ENCODE measurements at places on chromosomes 13 and 19.

DNA sequence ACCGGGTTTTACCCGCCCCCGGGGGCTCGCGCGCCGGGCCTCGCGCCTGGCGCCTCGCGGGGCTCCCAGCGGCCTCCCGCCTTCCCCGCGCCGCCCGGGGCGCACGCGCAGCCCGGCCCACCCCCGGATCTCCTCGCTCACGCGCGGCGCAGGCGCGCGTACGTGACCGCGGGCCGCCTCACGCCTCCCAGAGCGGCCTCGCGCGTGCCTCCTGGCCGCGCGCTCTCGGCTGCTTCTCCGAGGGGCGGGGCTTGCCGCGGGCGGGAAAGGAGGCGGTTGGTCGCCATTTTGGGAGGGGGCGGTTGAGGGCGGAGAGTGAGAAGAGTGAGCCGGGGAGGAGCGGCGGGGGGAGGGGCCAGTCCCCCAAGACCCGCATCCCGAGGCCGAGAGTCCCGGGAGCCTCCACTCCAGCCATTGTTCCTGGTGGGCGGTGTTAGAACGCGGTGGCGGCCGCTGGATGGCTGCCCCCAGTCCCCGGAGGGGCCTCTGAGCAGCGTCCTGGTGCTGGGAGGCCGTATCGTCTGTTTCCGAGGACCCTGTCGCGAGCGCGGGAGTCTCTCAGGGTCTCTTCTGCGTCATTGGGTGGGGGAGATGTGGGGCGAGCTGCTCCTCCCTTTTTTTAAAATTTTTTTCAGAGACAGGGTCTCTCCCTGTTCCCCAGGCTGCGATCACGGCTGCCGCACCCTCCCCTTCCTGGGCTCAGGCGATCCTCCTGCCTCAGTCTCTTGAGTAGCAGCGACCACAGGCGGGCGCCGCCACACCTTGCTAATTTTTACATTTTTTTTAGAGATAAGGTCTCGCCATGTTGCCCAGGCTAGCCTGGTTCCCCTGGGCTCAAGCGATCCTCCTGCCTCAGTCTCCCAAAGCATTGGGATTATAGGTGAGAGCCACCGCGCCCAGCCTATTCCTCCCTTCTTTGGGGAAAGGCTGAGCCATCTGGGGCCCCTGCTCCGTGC is at the start of gene ZNF541:
TSS of gene ZNF541 (minus strand) at position 78 of the 956 bp plus-strand sequence. CDS start 17,292 bp downstream, outside the sequence.
- H3K27me3 ChIP-seq, result no peaks in the 10 kb centered on the region
- H3K4me3 ChIP-seq, result peak within 1 kb of the TSS; percentile 44
- peaks cover 19% of the 10 kb centered on the region for H3K4me1 ChIP-seq

DNA sequence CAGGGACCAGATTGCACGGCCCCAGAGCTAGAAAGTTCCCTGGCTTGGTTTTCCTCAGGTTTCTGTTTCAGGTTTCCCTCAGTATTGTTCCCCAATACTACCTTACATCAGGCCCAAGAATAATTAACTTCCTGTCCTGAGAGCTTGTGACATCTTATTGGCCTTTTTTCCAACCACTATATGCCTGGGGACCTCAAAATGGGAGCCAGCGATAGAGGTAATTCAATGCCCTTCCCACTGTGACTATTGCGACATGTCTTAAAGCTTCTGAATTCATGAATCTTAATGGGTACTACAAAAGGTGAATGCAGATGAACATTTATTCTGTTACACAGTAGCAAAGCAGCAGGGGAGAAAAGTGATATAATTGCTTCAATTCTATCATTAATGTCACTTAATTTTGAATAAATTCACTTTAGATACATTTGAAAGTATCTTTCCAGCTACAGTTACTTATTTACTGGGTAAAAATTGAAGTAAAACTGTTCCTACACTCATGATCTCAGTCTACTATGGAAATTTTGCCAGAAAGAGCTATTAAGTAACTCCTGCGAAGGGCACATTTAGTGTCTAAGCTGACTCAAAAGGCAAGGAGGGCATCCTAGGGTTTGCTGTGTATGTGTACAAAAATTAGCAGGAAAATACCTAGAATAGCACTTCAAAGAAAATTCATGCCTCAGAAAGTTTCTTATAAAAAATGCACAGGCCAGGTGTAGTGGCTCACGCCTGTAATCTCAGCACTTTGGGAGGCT is 4.1 kb downstream of the CRYL1 start:
- no peak overlapping the region for H3K4me3 ChIP-seq
- no peaks in the 10 kb centered on the region for H3K27me3 ChIP-seq
- no peak for ATAC-seq
- H3K27ac ChIP-seq, result no peak overlapping the region
- H3K4me1 ChIP-seq, result peaks cover 10% of the 10 kb centered on the region
- H3K36me3 ChIP-seq, result no peaks in the 10 kb centered on the region

- no peak overlapping the region for H3K4me3 ChIP-seq
- ATAC-seq, result no peak
- peaks cover 7% of the 10 kb centered on the region for H3K4me1 ChIP-seq
- peaks cover 21% of the 10 kb centered on the region for H3K27me3 ChIP-seq
- H3K27ac ChIP-seq, result no peak overlapping the region
These were observed 4.3 kb downstream of the ZSCAN1 start for GRCh38 chr19:58037927-58038687.

- H3K4me3 ChIP-seq, result peak overlapping the region; percentile 56
- peaks cover 8% of the 10 kb centered on the region for H3K36me3 ChIP-seq
- H3K27ac ChIP-seq, result no peak overlapping the region
- ATAC-seq, result no peak
These were observed 6.4 kb downstream of the LYL1 start for GRCh38 chr19:13095934-13096927.

DNA sequence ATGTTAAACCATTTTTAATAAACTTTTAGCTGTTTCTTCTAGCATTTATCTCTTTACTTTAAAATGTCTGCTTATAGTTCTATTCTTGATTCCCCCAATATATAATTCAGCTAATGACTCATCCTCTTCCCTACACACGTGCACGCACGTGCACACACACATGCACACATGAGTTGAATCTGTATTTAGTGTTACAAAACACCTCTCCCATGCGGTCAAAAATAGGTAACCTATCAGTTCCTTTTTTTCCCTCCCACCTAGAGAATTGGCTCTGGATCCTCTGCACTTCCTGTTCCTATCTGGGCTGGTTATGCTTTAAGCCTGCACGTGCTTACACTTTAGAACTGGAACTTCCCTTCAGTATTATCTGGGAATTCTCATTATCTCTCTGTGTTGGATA is 144.1 kb downstream of the PAN3 start:
- H3K4me3 ChIP-seq, result no peak overlapping the region
- peaks cover 93% of the 10 kb centered on the region for H3K36me3 ChIP-seq
- H3K4me1 ChIP-seq, result no peaks in the 10 kb centered on the region

DNA sequence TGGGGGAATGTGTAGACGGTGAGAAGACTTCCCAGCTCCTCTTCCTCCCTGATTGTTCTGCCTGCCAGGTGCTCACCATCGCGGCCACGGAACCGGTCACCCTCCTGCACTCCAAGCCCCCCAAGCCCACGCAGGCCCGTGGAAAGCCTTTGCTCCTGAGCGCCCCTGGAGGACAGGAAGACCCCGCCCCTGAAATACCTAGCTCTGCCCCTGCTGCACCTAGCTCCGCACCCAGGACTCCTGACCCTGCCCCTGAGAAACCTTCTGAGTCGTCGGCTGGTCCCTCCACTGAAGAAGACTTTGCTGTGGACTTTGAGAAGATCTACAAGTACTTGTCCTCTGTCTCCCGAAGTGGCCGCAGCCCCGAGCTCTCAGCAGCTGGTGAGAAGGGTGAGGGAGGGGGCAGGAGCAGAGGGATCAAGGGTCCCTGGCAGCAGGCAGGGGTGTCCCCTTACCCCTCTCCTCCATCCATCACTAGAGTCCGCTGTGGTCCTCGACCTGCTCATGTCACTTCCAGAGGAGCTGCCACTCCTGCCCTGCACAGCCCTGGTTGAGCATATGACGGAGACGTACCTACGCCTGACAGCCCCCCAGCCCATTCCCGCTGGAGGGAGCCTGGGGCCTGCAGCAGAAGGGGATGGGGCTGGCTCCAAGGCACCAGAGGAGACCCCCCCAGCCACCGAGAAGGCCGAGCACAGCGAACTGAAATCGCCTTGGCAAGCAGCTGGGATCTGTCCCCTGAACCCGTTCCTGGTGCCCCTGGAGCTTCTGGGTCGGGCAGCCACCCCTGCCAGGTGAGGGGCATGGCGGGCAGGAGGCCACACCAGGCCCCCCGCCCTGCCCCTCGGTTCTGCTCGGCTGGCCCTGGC is 2.1 kb downstream of the SNAPC2 start:
- no peak for ATAC-seq
- H3K27ac ChIP-seq, result no peak overlapping the region
- peak overlapping the region; percentile 84 for H3K4me3 ChIP-seq
- H3K36me3 ChIP-seq, result no peaks in the 10 kb centered on the region

DNA sequence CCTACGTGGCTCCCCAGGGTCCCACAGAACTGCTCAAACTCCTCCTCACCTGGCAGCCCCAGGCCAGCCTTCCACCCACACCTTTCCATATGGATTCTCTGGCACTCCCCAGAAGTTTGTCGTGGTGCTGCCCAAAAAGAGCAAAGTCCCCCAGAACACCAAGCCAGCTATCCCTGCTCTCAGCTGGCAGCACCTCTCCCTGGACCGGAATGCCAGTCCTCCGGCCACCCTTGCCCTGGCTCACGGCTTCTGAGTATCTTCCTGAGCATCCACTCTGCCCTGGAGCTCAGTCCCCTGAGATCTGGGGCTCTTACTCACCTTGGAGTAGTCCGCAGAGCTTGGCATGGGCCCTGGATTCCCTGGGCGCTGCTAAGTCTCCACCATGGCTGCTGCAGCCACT is 166.5 kb upstream of the ZNF507 start:
- no peak for ATAC-seq
- H3K27me3 ChIP-seq, result peaks cover 4% of the 10 kb centered on the region
- H3K27ac ChIP-seq, result no peak overlapping the region
- no peaks in the 10 kb centered on the region for H3K4me1 ChIP-seq

DNA sequence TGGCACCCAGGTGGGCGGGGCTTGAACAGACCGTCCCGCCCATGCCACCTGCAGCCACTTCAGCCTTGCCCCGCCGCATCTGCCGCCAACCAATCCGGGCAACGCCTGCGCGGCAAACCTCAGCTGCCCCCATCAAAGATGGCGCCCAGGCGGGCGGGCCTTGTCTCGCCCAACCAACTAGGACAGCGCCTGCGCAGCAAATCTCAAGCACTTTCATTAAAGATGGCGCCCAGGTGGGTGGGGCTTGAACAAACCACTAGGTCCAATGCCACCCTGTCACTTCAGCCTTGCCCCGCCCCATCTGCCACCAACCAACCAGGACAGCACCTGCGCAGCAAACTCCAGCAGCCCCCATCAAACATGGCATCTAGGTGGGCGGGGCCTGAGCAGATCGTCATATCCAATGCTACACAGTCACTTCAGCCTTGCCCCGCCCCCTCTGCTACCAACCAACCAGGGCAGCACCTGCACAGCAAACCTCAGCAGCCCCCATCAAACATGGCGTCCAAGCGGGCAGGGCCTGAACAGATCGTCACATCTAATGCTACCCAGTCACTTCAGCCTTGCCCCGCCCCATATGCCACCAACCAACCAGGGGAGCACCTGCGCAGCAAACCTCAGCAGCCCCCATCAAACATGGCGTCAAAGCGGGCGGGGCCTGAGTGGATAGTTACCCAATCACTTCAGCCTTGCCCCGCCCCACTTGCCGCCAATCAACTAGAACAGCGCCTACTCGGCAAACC is 1.4 kb downstream of the PEG3 start:
- ATAC-seq, result no peak
- no peak overlapping the region for H3K27ac ChIP-seq
- no peak overlapping the region for H3K4me3 ChIP-seq
- peaks cover 7% of the 10 kb centered on the region for H3K27me3 ChIP-seq
- no peaks in the 10 kb centered on the region for H3K36me3 ChIP-seq

GRCh38 chr19:38019396-38019724 is 112.4 kb downstream of the SIPA1L3 start:
- H3K27ac ChIP-seq, result no peak overlapping the region
- no peak overlapping the region for H3K4me3 ChIP-seq
- H3K36me3 ChIP-seq, result no peaks in the 10 kb centered on the region
- H3K4me1 ChIP-seq, result peaks cover 3% of the 10 kb centered on the region

- no peaks in the 10 kb centered on the region for H3K4me1 ChIP-seq
- H3K4me3 ChIP-seq, result no peak overlapping the region
- no peaks in the 10 kb centered on the region for H3K27me3 ChIP-seq
- no peaks in the 10 kb centered on the region for H3K36me3 ChIP-seq
These were observed 27.6 kb upstream of the GTF2F2 start for GRCh38 chr13:45092663-45093062.

DNA sequence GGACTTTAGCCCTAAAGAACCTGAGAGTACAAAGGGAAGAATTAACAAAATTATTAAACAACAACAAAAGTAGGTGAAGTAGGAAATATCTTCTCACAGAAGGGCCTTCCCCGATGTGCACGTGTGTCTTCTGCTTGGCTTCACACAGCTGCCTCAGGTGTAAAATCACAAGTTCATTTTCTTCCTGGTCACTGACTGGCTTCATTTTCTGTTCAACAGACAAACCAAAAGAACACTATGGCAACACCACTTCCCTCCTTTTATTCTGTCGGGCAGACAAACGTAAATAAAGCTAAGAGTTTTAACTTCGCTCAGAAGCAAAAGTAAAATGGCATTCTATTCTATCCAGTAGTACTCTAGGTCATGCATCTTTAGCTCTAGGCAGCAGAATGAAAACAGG is 140.9 kb downstream of the TBC1D4 start:
- H3K36me3 ChIP-seq, result no peaks in the 10 kb centered on the region
- H3K27ac ChIP-seq, result no peak overlapping the region
- H3K27me3 ChIP-seq, result no peaks in the 10 kb centered on the region
- H3K4me1 ChIP-seq, result no peaks in the 10 kb centered on the region
- no peak for ATAC-seq
- no peak overlapping the region for H3K4me3 ChIP-seq

- H3K4me1 ChIP-seq, result no peaks in the 10 kb centered on the region
- H3K36me3 ChIP-seq, result no peaks in the 10 kb centered on the region
- peaks cover 14% of the 10 kb centered on the region for H3K27me3 ChIP-seq
- no peak overlapping the region for H3K27ac ChIP-seq
- no peak for ATAC-seq
These were observed 299.3 kb upstream of the ARGLU1 start for GRCh38 chr13:106867249-106867648.

- no peak for ATAC-seq
- no peaks in the 10 kb centered on the region for H3K27me3 ChIP-seq
- H3K36me3 ChIP-seq, result no peaks in the 10 kb centered on the region
- H3K4me3 ChIP-seq, result no peak overlapping the region
- no peak overlapping the region for H3K27ac ChIP-seq
These were observed 1.4 kb upstream of the MAG start for GRCh38 chr19:35290381-35291127.

GRCh38 chr19:43502419-43502976 is 2.0 kb downstream of the PHLDB3 start:
- no peak for ATAC-seq
- no peak overlapping the region for H3K27ac ChIP-seq
- H3K27me3 ChIP-seq, result no peaks in the 10 kb centered on the region
